Brain pericyte (primary cell): ENCODE measurements at places on chromosomes 4 and X.
A peak's percentile ranks its signal among the peaks of the same experiment; 100 is the strongest.

DNA sequence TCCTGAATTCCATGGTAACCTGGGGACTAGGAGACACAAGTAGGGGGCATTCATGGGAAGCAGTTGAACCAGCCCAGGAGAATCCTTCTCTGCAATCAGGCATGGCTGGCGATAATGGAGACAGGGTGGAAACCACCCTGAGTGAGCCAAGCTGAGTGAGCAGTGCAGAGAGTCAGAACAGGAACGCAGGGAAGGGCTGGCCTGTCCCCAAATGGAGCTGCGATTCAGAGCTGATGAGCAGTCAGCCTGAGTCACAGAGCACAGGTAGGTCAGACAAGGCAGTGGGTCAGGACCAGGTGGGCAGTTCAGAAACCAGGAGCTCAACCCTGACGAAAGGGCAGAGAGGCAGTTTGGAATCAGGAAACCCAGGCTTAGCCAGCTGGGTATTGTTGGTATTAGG lies 129.0 kb downstream of the BTC start:
- no peak for DNase-seq

GRCh38 chrX:55107911-55108310 lies 19.1 kb downstream of the PAGE2 start:
- DNase-seq = no peak

GRCh38 chr4:154417373-154417673 lies 74.3 kb downstream of the DCHS2 start:
- DNase-seq = no peak

DNA sequence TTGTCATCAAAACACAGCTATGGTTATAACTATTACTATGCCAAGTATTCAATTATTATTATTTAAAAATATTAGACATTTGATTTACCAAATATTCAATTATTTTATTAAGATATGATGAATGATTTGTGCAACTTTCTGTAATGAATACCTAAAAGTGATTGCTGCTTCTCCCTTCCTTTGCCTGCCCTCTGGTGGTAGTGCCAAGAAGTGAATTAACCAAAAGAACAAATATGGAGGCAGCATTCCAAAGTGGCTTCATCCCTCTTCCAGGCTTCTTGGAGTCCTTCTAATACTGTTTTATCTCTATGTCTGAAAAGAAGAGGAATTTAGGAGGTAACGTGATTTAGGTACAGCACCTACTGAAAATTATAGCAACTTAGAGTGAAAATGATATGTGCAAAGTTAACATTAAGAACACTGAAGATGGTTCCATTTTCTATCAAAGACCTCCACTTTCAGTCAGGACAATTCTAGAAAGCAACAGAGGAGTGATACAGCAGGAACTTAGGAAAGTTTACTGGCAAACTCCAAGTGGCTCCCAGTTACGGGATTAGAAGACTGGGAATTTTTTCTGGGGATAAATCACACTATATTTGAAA lies 43.0 kb downstream of the ENPEP start:
- no peak for DNase-seq

DNA sequence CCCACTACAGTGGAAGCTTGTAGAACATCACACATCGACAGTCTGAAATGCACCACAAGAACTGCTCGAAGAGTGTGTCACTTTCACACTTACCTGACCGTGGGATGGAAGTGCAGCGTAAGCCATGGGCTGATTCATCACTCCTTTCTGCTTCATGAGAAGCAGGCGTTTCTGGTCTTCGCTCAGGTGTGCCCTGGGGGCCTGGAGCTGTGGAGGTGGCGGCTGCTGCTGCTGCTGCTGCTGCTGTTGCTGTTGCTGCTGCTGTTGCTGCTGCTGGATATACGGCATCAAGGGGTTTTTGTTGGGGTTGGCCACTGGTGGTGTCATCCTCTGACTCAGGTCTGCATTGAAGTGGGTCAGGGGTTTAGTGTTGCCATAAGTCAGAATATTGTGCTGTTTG lies 223.6 kb downstream of the MGST2 start:
- DNase-seq = no peak

DNA sequence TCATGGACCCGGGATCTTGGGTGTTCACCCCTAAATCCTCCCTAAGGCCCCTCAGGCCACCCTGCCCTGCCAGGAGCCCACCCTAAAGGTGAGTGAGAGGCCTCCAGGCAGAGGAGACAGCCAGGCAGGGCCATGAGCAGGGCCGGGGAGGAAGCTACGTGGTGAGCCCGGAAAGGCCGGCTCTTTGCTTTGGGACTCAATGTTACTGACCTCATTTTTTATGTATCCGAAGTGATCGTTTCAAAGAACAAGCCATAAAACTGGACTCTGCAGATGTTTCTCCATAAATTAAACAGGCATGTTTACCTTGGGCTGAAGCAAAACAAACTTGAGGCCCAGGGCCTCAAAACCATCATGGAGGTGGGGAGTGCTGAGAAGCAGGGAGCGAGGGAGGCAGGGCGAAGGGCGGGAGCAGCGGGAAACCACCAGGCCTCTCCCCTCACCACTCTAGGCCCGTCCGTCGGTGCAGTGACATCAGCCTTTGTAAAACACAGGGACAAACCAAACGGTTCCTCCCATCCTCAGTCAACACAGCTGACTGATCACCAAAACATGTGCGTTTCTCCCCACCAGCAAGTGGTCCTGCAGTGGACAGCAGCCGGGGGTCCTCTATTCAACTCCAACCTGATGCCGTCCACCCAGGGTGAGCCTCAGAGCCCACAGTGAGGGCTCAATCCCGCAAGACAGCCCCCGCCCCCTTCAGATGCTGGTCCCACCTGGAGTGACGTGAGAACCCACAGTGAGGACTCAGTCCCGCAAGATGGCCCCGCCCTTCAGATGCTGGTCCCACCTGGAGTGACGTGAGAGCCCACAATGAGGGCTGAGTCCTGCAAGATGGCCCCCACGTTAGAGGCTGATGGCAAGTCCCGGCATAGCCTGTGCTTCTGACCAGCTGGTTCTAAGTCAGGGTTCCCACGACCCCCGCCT lies 102.9 kb upstream of the LRPAP1 start:
- DNase-seq = no peak

GRCh38 chrX:107227780-107228485 lies 21.5 kb downstream of the DNAAF6 start:
- no peak for DNase-seq

DNA sequence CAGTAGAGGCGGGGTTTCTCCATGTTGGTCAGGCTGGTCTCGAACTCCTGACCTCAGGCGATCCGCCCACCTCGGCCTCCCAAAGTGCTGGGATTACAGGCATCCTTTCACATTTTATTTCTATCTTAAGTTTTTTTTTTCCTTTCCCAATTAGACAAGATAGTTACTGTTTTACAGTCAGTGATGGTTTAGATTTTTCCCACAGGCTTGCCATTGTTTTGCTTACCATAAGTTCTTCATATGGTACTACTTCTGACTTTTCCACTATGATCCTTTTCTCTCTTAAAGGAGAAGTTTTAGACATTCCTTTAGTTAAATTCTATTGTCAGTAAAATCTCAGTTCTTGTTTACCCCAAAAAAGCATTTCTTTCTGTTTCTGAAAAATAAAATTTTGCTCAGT lies 462.6 kb downstream of the CENPC start:
- DNase-seq = no peak

- DNase-seq = no peak
Observed at GRCh38 chr4:83255584-83255983, 29.0 kb downstream of the COQ2 start.

- DNase-seq = peak; percentile 79
Observed at GRCh38 chr4:145545538-145546174, 64.0 kb downstream of the SMAD1 start.

DNA sequence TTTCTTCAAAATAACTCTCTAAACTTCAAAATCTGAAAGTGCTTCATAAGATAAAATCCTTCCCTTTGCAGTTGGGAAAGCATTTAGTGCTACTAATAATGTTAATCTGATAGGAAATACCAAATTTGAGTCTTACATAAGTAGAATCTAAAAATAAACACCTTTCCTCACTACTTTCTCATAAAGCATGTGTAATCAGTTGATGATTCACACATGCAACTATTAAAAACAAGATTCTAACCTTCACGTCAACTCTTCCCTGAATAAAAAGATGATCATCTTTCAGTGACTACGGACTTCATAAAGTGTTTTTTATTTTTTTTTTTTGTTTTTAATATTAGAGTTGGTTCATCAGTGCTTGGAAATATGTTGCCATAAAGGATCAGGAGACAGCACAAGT lies 172.6 kb downstream of the ACTRT1 start:
- DNase-seq = no peak

GRCh38 chr4:94635177-94635576 lies 122.6 kb upstream of the BMPR1B start:
- DNase-seq = no peak

- no peak for DNase-seq
Observed at GRCh38 chr4:188160406-188160805, 21.2 kb downstream of the TRIML1 start.

DNA sequence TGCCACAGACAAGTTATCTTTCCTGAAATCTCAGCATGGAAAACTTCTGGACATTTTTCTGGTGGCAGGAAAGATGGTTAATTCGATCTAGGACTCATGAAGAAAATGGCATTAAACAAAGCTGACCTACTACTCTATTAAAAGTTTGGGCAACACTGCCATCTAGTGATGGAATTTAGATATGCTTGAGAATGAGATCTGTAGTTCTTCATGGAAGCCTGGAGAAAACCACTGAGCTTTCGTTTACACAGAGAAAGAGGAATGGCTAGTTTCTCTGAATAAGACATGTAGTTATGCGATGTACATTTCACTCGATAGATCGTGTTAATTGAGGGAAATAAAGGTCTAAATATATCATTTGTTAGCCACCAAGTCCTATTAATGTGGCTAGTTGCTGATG lies 51.7 kb upstream of the CHRDL1 start:
- DNase-seq = peak; percentile 7

DNA sequence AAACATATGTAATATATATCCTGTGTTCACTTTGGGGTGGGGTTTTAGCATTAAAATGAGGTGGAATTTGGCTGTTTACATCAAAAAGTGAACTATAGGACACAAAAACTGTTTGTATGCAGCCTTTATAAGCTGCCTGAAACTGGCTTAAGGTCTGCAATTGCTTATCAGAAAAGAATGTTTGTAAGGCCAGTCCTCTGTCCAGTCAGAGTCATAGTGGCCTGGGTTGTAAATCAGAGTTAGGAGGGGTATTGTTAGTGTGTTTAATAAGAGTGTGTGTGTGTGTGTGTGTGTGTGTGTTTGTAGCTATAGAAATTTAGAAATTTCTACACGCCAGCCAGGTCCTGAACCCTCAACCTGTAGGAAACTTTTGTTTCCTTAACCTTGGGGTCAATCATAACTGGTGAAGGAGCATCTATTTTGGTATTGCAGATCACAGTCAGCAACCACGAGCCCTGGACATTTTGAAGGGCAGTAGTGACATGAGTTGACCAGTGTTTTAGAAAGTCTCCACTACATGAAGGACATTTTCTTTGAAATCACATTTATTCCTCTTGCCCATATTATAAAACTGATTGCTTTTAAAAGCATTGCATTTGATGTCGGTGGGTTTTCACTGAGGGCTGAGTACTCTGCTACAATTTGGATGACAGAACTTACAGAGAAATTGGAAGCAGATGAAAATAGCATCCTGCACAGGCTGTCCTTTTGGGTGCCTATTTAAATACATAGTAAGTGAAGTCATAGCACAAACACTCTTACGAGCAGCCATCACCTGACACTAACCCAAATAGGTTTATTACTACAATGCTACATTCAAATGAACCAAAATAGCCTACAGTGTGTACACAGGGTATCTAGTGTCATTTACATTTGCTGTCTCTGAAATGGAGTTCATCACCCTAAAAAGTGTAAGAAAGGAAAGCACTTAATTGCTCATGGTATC lies 11.2 kb upstream of the TMEM154 start:
- no peak for DNase-seq

DNA sequence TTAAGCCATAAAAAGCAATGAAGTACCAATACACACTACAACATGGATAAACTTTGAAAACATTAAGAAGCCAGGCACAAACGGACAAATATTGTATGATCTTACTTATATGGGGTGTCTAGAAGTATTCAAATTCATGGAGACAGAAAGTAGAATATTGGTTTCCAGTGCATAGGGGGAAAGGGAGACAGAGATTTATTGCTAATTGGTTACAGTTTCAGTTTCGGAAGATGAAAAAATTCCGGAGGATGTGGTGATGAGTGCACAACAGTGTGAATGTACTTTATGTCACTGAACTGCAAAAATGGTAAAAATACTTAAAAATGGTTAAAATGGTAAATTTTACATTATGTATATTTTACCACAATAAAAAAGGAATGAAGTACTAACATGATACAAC lies 5.1 kb upstream of the PRDX4 start:
- no peak for DNase-seq

- DNase-seq = no peak
Observed at GRCh38 chr4:82981138-82981537, 29.5 kb downstream of the LIN54 start.

DNA sequence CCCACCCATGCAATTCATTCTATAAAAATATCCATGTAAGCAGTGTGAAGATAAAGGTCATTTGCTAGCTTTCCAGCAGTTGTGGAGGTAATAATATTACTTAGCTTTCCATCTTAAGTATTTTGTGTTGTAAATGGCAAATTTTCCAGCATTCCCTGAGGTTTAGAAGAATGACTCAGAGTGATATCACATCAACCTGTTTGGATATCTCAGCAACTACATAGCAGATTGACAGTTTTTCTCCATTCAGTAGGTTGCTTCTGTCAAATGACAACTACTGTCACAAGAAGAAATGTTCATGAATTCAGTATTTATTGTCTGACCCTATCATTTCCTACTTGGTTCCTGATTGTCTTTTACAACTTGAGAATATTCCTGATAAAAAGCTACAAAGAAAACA lies 434.9 kb upstream of the GALNTL6 start:
- DNase-seq = no peak

GRCh38 chr4:61938250-61938846 lies 738.2 kb downstream of the ADGRL3 start:
- DNase-seq = no peak

GRCh38 chrX:134660627-134661026 lies 2.4 kb upstream of the PLAC1 start:
- no peak for DNase-seq

- no peak for DNase-seq
Observed at GRCh38 chr4:159443975-159444374, 341.1 kb downstream of the RAPGEF2 start.

DNA sequence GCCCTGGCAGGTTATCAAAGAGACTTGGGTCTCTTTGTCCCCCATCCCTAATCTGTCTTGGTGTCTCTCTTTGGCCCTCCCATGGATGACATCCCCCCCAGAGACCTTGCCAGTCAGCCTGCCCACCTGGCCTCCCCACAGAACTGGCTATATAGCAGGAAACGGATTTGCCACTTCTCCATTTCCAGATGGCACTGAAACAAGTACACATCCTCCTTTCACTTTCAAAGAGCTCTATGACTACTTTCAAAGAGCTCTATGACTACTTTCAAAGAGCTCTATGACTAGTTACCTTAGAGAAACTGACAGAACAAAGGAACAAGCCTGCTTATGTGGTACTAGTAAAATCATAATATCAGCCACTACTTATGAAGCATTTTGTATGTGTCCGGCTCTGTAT lies 175.3 kb downstream of the MAML3 start:
- no peak for DNase-seq
